Stimulated activated CD8-positive, alpha-beta memory T cell treated with anti-CD3 and anti-CD28 coated beads, Interleukin-7, amount 100 ng/mL, for 24 hours (primary cell): ENCODE measurements at places on chromosomes 3 and 15.

- DNase-seq = no peak
Observed at GRCh38 chr15:63752075-63752684, 81.6 kb downstream of the HERC1 start.

DNA sequence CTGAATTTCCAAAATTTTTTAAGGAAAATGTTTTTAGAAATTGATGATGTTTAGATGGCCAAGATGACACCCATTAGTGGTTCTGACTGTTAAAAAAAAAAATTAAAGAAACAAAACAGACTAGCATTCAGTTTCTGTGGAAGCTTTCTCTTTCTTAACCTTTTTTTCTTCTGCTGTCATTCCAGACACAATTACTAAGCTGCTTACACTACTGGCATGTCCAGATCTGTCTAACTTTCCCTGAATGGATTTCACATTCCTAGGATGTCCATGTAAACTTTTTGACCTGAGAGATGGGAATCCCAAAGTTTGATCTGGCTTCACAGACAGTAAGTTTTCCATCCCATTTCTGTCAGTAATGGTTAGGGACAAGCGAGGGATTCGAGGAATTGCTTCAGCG is 10.3 kb upstream of the MTMR10 start:
- DNase-seq = no peak

- DNase-seq = no peak
Observed at GRCh38 chr3:9653565-9654248, 4.4 kb downstream of the MTMR14 start.

- no peak for DNase-seq
Observed at GRCh38 chr3:144549166-144549565, 577.5 kb downstream of the DIPK2A start.

GRCh38 chr15:34366271-34367065 is 528 bp downstream of the LPCAT4 start:
- DNase-seq = peak; percentile 14

DNA sequence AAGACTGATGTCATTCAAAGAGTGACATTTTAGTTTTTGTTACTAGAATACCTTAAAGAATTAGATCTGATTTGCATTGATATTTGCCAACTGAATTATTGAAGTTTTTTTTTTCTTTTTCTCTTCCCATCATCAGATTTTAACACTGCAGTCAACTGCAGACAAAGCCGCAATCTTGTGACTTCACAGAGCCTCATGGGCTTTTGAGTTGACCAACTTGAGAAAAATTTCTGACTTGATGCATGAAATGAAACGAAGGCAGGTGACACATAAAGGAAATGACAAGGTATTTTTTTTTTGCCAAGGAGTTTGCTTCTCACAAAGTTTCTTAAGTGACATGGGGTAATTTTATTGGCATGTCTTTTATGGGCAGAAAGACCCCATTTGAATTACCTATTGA is 383.7 kb downstream of the GAP43 start:
- no peak for DNase-seq

DNA sequence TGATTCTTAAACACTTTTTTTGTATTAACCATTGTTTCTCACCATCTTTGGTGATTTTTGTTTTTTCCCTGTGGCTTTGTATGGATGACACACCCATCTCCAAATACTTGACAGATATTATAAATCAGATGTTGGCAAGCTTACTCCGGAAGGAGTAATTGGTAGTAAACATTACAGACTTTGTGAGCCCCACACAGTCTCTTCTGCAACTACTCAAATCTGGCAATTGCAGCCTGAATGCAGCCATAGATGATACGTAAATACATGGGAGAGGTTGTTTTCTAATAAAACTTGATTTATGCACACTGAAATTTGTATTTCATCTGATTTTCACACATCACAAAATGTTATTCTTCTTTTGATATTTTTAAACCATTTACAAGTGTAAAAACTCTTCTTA is 331.5 kb downstream of the ARPP21 start:
- no peak for DNase-seq

- no peak for DNase-seq
Observed at GRCh38 chr3:3189102-3189727, 9.7 kb upstream of the CRBN start.

- DNase-seq = no peak
Observed at GRCh38 chr3:67044295-67044694, 46.2 kb downstream of the KBTBD8 start.

- peak; percentile 39 for DNase-seq
Observed at GRCh38 chr15:41661518-41662225, 1.5 kb downstream of the MGA start.

DNA sequence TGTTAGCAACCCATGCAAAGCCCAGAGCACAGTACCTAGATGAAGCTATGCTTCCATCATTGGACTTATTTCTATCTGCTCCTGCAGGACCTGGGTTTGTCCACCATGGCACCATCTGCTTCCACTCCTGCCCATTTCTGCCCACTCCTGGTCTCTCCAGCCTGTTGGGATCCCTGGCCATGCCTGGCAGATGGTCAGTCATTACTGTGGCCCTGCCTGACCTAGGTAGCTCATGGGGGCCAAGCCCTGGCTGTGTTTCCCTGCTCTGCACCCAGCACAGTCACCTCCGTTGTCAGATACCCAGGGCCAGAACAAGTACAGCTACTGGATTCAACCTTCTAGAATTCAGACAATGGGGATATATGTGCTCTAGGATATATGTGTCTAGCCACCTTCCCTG is 185.8 kb upstream of the TLE3 start:
- DNase-seq = no peak
